ENCODE measurements at places on chromosomes 16 and 17.

DNA sequence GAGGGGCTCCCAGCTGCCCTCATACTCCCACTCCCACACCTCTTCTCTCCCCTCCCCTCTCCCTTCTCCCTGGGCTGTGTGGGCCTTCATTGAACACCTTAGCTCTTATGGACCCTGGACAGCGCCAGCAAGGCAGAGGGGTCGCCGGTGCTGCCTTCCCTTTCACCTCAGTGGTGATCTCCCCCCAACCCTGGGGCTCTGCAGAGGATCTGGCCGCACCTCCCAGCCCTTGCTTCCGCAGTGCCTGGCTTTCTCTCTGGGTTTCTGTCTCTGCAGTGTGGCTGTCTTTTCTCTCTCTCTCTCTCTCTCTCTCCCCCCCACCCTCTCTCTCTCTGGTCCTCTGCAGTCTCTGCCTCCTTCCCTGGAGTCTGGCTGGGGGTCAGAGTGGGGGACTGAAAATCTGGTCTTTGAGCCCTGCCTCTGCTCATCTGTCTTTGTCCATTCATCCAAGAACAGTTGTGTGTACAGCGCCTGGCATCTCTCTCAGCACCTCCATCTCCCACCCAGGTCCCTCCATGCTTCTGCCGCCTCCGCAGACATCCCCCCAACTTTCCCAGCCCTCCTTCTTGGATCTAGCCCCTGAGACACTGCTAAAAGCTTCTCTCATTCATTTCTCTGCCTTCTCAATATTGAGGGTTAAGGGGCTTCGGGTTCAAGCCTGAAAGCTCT is 1.1 kb downstream of the SEZ6L2 start:
- no peak for DNase-seq

- DNase-seq: no peak
Observed at GRCh38 chr17:27224526-27225315, 69.2 kb upstream of the WSB1 start.

GRCh38 chr16:47876511-47876910 is 279.3 kb downstream of the ABCC12 start:
- DNase-seq: no peak

DNA sequence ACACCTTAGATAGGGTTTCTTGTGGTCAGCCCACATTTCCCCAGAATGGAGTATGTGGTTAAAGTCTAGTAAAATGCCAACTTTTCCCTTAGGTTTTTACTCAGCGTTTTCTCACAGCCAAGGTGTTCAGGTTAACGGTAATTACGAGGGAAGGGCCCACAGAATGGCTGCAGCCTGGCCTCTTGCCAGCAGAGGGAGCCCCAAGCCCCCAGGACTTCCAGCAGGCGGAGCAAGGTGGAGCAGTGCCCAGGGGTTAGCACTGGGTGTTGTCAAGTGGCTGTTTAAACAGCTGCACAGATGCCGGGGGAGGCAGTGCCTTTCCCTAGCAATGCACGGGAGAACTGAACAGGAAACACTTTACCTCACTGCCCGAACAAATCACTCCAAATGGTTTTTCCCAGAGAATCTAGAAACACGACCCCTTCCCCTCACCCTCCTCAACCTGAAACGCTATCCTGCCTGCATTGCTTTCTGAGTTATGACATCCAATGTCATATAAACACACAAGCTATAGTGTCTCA is 6.6 kb downstream of the PHB1 start:
- DNase-seq: peak; percentile 23

DNA sequence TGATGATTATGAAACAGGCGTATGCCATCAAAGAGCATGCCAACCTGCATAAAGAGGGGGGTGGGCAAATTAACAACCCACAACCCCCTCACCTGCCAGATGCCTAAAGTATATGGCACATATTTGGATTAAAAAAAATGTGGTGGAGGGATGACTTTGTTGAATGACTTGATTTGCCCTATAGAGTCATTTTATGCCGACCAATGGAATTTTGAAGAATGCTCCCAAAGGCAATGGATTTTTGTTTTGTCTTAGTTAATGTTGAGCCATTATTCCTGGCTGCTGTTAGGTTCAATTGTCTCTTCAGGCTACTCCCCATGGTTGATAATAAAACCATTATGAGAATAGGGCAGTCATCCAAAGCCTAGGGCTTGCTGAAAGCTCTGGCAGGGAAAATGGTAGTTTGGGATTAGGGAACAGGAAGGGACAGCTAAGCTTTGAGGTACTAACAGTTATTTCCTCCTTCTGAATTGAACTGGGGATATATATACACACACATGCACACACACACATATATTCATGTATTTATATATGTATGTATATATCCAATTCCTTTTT is 5.8 kb upstream of the CHCT1 start:
- no peak for DNase-seq

DNA sequence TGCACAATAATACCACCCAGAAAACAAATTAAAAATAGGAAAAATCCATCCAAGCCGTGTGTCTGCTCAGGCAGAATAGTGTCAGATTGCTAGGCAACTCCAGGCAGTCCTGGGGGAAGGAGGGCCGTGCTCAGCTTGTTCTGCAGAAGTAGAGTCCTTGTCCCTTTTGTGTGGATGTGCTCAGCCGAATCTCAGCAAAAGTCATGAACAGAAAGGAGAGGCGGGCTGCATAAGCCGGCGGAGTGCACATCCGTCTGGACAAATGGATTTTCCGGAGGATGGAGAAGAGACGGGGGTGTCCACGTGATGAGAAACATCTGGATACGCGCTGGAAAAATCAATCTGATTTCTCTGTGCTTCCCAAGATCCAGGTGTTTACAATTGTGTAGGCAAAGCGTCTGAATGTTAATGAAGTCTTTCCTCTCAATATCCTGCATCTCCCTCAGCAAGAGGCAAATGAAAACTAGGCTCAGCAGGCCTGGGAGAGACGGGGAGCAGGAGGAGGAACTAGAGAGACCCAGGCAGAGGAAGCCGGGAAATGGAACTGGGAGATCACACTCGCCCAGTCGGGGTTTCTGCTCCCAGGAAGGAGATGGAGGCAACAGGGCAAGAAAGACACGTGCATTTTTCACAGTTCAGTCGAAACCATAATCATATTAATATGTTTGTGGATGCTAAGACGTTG is 7.7 kb upstream of the RBFOX3 start:
- no peak for DNase-seq

DNA sequence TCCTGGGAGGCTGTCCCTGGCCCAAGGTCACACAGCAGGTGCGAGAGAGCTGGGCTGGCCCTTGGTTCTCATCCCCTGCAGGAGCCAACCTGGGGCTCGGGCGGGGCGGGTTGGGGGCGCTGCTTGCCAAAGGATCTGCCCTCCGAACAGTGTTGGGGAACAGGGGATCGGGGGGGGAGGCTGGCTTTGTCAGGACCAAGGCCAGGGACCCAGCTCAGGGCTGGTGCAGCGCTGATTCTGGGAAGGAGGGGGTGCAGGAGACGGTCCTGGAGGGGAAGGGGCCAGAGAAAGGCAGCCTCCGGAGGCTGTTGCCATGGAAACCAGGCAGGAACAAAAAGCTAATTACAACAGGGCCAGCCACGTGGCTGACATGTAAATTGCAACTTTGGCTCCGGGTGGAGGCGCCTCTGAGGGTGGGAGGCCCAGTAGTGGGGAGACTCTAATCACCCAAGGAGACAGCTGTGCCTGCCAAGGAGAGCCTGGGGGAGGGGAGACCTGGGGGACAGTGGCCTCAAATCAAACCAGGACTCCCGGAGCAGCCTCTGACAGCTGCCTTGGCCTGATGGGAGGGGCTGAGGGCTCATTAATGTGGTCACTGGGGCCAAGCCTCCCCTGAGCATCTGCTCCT is 1.3 kb downstream of the TUBB3 start:
- peak; percentile 74 for DNase-seq

DNA sequence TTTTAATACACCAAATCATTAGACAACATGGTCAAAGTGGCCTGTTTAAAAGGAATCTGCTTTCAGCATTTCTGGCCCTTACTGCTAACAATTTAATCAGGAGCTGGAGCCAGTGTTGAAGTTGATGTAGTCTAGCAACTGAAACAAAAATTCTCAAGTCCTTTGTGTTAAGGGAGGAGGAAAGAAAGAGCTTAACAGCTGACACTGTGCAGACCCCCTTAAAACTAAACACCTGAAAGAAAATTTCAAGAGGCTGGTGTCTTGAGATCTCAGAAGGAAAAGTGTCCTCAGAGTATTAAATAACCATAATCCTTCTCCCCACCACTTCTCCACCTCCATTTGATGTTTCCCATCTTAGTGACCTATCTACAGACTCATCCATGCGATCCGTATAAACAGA is 232.1 kb downstream of the FTO start:
- DNase-seq: peak; percentile 82

GRCh38 chr17:7382901-7383300 is 2.0 kb downstream of the TNK1 start:
- no peak for DNase-seq

- no peak for DNase-seq
Observed at GRCh38 chr16:9527976-9528375, 436.5 kb downstream of the HAPSTR1 start.

- no peak for DNase-seq
Observed at GRCh38 chr16:52283584-52284375, 263.2 kb downstream of the TOX3 start.

DNA sequence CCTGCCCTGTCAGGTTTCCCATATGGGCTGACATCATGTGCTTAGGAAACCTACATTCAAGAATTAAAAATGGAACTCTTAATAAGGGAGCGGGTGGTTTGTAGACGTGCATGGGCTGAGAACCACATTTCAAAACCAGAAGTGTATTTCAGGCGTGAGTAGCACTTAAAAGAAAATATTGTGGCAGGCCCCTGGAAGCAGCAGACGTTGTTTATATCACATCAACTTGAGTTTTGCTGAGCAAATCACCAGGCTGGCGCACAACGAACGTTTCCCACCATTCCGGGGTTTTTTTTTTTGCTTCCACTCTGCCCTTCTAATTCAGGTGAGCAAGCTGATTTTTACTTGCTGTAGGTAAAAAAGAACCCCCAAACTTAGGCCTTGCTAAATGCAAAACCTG is 220.2 kb downstream of the MRTFB start:
- DNase-seq: no peak

- DNase-seq: no peak
Observed at GRCh38 chr16:66372898-66373155, 6.3 kb downstream of the CDH5 start.

GRCh38 chr17:80204626-80205468 is 15.3 kb downstream of the SGSH start:
- no peak for DNase-seq

DNA sequence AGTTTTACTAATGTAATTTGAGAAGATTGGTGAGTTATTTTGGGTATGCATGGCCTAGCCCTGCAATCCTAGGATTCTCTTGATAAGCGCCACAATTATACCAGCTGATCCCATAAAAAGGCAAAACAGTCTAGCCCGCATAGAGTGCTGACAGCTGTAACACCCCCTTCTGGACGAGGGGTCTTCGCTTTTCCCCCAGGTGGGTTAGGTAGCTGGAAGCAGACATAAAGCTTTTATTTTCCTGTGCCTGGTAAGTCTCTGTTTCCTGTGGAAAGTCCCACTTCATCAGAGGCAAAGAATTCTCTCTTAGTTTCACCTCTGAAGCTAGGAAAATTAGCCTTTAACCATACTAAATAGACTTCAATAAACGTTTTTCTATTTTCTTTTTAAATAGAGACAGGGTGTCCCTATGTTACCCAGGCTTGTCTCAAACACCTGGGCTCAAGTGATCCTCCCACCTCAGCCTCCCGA is 108.3 kb downstream of the YPEL2 start:
- no peak for DNase-seq

DNA sequence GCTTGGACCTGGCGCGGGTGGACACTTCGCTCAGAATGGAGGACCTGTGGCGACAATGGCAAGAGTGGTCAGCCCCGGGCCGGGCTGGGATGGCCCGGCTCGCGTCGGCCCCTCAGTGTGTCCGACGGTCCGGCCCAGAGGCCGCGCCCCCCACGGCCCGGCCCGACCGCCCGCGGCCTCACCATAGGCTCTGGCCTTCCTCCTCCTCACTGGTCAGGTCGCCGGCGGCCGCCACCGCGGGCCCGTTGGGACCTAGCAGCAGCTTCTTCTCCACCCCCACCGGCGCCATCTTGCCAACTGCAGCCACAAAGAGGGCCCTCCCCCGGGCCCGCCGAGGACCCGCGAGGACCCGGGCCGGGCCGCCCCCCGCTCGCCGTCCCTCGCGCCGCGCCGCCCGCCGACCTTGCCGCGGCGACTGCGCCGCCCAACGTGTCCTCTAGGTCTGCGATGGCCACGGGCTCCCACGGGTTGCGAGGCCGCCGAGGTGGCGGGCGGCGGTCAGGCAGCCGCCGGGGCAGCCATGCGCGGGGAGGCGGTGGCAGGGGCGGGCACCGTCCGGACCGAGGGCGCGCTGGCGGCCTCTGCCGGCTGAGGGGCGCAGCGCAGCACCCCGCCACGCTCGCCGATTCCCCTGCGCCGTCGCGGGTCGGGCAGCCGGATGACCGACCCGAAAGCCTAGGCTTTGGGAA is at the start of gene DYNC1LI2:
Gene DYNC1LI2, minus strand, starts transcription at position 307 of the 689 bp plus-strand sequence. Its CDS starts 18 bp downstream, at position 289.
- DNase-seq: no peak

DNA sequence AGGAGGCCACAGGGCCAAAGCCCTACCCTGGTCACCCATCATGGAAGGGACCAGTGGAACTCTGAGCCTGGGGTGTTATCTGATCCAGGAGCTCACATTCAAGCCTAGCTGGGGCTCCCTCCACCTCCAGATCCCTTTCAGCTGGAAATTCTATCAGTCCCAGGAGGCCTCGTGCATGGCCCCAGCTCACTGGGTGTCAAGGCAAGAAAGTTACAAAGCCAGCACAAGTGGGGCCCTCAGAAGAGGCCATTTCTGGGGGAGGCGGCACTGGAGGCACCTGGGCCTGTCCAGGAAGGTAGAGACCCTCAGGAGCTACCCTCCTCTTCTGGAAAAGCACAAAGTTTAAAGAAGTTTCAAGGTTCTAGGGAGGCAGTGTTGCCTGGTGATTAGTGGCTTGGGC is 4.8 kb downstream of the CA7 start:
- DNase-seq: no peak

DNA sequence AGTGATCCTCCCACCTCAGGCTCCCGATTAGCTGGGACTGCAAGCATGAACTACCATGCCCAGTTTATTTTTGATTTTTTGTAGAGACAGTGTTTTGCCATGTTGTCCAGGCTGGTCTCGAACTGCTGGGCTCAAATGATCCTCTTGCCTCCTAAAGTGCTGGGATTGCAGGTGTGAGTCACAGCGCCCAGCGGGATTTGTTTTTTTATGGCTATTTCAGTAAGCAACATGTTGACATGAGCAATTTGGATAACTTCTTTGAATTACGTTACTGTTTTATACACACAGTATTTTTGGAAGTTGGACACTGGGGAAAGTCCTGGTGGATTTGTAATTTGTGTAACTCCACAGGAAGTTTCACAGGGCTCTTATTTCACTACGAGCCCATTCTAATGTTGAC is 18.5 kb upstream of the RHOT1 start:
- DNase-seq: no peak

- no peak for DNase-seq
Observed at GRCh38 chr17:76333673-76334505, 19.8 kb downstream of the PRPSAP1 start.

DNA sequence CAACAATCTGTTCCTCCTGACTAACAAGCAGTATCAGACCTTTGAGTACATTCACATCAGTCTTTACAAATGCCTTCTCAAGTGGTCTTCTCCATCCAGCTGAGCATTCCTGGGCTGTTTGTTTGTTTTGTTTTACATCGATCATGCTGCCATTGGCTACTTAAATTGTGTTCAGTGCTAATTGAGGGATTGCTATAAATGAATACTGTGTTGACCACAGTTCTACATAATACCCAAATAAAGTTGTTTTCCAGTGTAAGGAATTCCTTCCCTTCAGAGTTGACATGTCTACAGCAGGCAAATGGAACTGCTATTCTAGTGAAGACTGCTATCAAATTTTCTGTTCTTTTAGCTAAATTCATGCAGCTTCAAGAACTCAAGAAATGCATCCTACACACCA is 3.2 kb downstream of the CDH8 start:
- DNase-seq: no peak

GRCh38 chr17:76262732-76263344 is 2.3 kb upstream of the UBALD2 start:
- no peak for DNase-seq

Measured in NCI-H524 treated with DMSO at 0.1 percent for 48 hours (cell line).